Mesenteric fat pad (tissue), 1 donor: ENCODE measurements at places on chromosomes 12 and 14. TPM values are rescaled to one million over a fixed set of nuclear protein-coding genes. Genes with fewer than 3 reads are reported as not detected.

The KCNK10 gene
- total RNA-seq: not detected

The SLCO1C1 gene
- total RNA-seq: 0.55 TPM

The SYNDIG1L gene
- total RNA-seq: not detected

The SERPINA5 gene
- 0.48 TPM for total RNA-seq

The SYT10 gene
- not detected for total RNA-seq

The CLEC4D gene
- 4.8 TPM for total RNA-seq

The MYH6 gene
- total RNA-seq: not detected

The INHBC gene
- total RNA-seq: not detected

The BHLHE41 gene
- 21.0 TPM for total RNA-seq

The SERPINA10 gene
- not detected for total RNA-seq

The ARF3 gene
- total RNA-seq: 149 TPM

The ACSS3 gene
- total RNA-seq: 36.2 TPM

The NRXN3 gene
- 0.84 TPM for total RNA-seq

The P2RX2 gene
- total RNA-seq: not detected

The NINJ2 gene
- 18.5 TPM for total RNA-seq

GRCh38 chr12:14244876-14245669, 120.4 kb upstream of the ATF7IP start:
- no peak for DNase-seq

GRCh38 chr12:54051874-54052437, 1.7 kb upstream of the HOXC4 start:
- DNase-seq: peak; percentile 64

GRCh38 chr14:100428727-100429126, 105.6 kb downstream of the SLC25A47 start:
- no peak for DNase-seq

DNA sequence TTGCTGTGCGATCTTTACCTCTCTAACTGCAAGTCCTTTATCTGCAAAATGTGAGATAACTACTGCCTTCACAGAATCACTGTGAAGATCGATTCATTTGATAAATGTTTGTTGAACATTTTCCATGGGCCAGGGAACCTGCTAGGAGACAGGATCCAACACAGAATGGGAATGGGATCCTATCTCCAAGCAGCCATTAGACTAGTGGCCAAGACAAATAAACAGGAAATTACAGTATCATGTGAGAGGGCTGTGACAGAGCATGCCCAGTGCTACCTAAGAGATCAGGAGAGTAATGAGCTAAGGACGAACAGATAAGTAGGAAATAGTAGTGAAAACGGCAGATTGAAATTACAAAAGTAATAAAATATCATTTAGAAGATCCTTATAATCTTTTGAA, 105.7 kb downstream of the GRIN2B start:
- no peak for DNase-seq

- no peak for DNase-seq
Measured at GRCh38 chr12:27289414-27289813, 43.2 kb upstream of the BMAL2 start.

- no peak for DNase-seq
Measured at GRCh38 chr14:59132796-59133494, 55.5 kb upstream of the DAAM1 start.

GRCh38 chr12:108357834-108358579, 18.9 kb upstream of the CMKLR1 start:
- DNase-seq: no peak

GRCh38 chr12:104360983-104361707, 57.6 kb downstream of the EID3 start:
- DNase-seq: no peak

DNA sequence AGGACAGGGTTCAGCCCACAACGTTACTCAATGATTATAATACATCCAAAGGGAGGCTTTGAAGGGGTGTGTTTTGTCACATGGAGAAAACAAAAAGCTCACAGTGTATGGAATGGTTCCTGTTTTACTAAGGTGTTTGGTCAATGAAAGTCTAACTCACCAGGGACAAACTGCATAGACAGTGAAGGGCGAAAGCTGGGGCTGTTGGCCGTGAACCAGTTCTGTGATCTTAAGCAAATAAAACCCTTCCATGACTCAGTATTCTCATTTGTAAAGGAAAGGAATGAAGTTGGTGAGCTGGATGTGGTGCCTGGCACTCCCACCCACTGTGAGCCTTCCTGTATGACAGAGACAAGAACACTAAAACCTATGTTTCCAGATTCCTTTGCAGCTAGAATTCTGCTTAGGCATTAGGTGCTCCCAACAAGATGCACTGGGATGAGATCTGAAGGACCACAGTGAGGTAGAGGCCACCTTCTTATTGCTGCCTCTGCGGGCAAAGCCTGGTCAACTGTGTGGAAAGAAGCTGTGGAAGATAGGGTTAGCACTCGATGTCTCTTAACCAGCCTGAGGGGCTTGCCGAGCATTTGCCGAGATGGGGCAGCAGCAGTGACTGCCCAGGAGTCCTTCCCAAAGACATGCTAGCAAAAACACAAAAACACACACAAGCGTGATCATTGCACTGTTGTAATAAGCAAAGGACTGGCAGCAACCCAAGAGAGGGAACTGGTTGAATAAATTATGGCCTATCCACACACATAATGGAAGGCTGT, 48.5 kb downstream of the VCPKMT start:
- no peak for DNase-seq

- no peak for DNase-seq
Measured at GRCh38 chr12:52156757-52157565, 34.9 kb downstream of the KRT80 start.

- no peak for DNase-seq
Measured at GRCh38 chr12:89474615-89475014, 50.0 kb downstream of the GALNT4 start.

DNA sequence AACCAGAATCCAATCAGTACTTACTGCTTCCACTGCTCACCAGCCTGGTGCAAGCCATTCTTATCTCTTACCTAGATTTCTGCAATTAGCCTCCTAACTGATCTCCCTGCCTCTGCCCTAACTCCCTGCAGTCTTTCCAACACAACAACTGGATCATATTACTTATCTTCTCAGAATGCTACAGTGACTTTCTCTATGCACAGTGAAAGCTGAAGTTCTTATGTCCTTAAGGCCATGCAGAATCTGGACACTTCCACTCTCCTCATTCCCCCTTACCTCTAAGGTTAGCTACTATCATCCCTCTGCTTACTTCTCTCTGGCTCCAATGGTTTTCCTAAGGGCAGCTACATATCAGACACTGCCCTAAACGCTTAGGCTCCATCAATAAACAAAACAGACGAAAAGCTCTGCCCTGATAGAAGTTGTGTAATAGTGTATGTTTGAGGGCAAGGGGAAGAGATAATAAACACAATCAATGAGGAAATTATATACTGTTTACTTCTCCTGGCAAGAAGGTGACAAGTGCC, 4.0 kb downstream of the KTN1 start:
- DNase-seq: no peak

DNA sequence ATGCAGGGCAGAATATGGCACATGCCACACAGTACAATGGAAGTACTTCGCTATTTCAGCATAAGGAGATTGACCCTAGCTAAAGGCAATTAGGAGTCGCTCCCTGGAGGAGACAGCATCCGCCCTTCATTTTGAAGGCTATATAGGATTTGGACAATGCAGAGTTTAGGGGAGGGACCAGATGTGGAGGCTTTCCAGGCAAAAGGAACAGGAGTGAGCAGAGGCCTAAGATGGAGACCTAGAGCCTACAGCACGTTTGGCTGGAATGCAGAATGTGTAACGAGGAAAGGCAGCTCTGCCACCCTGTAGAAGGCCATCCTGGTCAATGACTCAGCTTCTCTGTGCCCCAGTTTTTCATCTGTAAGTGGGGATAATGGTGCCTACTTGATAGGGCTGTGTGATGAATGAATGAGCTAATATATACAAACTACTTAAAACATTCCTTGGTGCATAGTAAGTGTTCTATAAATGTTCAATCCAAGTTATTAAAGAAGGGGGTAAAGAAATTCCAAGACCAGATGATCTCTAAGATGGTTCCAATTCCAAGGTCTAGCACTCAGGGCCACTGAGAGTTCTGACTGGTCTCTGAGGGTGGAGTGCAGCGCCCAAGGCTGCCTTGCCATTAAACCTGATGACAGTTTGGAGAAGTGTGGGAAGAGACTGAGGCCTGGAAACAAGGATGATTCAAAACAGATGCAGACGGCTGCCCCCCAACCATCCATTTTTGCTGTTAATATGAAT, 54.3 kb upstream of the FRMD6 start:
- no peak for DNase-seq

GRCh38 chr14:70077720-70078119, 111.0 kb downstream of the SLC8A3 start:
- DNase-seq: no peak

DNA sequence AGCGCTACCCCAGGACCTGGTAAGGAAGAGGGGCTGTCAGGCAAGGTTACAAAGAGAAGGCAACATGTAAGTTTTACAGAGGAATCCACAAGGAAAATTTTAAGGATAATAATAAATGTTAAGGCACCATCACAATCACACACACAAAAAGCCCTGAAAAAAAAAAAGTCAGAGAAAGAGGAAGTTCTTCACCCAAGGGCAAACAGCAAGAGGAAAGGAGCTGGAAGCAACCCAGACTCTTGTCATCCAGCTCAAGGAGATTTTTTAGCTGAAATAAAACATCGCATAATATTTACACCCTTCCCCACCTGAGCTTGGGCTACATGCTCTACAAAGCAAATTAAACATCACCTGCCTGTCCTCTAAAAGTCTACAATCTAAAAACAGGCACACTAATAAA, 9.5 kb downstream of the SPTB start:
- DNase-seq: no peak

GRCh38 chr14:104554608-104555429, 24.7 kb upstream of the C14orf180 start:
- peak; percentile 84 for DNase-seq

DNA sequence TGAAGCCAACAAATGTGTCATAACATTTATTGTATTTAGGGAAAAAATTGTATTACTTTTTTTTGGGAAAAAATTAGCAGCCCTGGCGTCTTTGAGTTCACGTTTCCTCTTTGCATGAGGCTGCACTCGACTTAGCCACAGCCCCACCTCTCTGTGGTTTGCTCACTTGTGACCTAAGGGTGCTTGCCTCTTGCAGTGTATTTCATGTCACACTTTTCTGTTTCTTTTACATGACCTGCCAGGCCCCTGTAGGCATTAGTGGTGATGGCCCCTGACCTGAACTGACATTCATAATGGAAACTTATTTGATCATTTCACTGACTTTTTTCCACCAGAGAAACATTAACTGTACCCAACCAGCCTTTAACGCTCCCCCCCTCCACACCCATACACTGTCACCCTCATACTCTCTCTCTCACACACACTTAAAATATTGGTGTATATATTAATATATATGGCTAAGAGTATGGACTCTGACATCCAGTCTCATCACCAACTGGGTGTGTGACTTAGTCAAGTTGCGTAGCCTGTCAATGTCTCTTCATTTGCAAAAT, 122.9 kb downstream of the PRKCH start:
- no peak for DNase-seq

GRCh38 chr14:57502586-57503254, 9.1 kb upstream of the CCDC198 start:
- DNase-seq: no peak
